ENCODE measurements at places on chromosomes 7 and 10. TPM values are rescaled to one million over a fixed set of nuclear protein-coding genes. Genes with fewer than 3 reads are reported as not detected.

Gene UCN3
- not detected for total RNA-seq

Gene SLC39A12
- total RNA-seq, result 61.6 TPM

- no peak for DNase-seq
Measured at GRCh38 chr10:112618814-112619213, 171.8 kb downstream of the VTI1A start.

DNA sequence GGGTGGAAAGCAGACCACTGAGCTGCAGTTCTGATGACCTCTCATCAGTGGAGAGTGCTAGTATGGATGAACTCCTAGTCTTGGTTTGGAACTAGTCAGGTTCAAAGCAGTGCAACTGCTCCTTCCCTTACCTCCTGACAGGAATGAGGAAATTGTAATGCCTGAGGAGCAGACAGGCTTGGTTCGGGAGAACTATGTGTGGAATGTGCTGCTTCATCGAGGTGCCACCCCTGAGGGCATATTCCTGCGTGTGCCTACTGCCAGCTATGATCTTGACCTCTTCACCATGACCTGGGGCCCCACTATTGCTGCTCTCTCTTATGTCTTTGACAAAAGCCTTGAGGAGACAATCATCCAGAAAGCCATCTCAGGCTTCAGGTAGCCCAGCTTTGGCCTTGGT is 27.4 kb upstream of the NFKB2 start:
- DNase-seq, result no peak

- DNase-seq, result no peak
Measured at GRCh38 chr10:26810435-26811026, 50.2 kb downstream of the ABI1 start.

Gene NUDCD3
- 246 TPM for total RNA-seq

DNA sequence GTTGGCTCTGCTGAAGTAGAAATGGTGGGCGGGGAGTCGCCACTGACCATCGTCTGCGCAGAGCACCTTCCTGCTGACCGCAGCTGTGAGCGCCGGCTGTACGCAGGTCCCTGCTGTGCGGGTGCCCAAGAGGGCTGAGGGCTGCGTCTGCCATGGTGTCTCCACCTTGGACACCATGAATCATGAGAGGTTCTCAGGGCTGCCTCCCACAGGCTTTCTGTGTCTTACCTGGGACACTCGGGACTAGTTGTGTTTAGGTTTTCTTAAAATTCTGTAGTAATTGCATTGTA is 44.9 kb upstream of the PRKAR1B start:
- no peak for DNase-seq

DNA sequence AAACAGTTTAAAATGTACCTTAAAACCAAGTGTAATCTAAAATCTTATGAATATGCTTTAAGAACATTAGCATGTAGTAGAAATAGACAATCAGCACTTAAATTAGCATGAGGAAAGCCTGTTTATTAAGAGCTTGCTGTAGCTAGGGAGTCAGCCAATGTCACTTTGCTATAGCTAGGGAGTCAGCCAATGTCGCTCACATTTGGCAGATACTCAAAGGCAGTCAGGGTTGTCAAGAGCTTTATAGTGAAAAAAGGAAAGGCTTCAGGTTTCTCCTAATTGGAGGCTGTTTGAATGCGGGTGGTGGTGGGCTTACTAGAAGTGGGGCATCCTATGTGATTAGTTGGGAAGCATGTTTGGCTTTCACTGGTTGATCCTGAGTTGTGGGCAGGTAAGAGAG is 226.2 kb upstream of the DGKB start:
- no peak for DNase-seq

Data from dorsolateral prefrontal cortex (tissue), 122 donors.